Stimulated activated CD4-positive, alpha-beta T cell treated with anti-CD3 and anti-CD28 coated beads, Interleukin-1b, Interleukin-23, amount 100 ng/mL, for 1 hour (primary cell): ENCODE measurements at places on chromosomes 7 and 10.

GRCh38 chr7:134414109-134414508, 44.8 kb downstream of the AKR1B1 start:
- no peak for DNase-seq

DNA sequence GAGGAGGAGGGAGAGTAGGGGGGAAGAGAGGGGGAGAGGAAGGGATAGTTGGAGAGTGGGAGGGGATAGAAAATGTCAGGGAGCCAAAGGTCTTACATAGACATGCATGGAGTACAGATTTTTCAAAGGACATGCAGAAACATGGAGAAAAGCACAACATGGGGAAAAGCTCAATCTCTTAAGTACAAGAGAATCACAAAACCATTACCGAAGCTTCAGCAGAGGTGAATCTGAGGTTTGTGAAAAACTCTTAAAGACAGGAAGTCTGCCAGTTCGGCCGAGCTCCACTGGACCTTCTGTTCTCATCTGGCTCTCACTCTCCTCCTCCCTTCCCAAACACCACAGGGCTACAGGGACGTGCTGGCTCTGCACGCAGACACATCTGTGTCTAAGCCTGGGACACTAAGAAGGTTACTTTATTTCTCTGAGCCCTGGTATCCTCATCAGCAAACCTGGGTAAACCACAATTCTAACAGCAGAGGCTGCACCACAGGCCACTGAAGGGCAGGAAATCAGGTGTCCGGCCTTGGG, 133.9 kb downstream of the COBL start:
- DNase-seq: no peak

DNA sequence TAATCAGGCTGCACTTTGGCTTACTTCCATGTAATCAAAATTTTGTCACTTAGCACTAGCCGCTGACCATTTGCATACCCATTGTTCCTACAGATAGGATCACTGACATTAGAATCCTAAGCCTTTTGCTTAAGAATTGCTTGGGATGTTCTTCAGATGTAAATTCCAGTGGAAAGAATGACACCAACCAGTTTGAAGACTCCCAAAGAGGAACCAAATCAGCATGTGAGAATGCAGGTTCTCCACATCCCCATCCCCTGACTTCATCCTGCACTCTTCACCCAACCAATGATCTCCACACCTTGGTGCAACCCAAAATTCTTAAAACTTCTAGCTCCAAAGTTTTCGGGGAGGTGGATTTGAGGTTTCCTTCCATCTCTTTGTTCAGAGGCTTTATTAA, 345.6 kb downstream of the GPAM start:
- no peak for DNase-seq

- no peak for DNase-seq
These were observed 15.4 kb upstream of the HTR5A start for GRCh38 chr7:155054761-155055160.

DNA sequence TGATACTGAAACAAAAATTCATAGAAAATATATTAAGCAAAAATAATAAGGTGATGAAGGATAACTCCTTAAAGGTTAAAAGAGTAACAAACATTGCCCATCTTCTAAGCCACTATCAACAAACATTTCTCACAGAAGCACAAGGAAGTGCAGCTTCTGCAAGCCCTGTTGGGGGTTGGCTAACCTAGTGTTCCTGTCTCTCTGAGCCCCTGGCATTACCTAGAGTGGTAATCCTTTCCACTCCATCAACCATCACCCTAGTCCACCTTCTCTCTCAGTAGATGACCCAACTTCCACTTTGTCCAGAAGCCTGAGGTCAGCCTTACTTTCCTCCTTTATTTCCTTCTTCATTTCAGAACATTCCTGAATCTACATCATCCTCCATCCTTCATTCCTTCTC, 59.7 kb downstream of the HIPK2 start:
- no peak for DNase-seq

GRCh38 chr10:102767428-102768160, 23.8 kb downstream of the WBP1L start:
- no peak for DNase-seq

DNA sequence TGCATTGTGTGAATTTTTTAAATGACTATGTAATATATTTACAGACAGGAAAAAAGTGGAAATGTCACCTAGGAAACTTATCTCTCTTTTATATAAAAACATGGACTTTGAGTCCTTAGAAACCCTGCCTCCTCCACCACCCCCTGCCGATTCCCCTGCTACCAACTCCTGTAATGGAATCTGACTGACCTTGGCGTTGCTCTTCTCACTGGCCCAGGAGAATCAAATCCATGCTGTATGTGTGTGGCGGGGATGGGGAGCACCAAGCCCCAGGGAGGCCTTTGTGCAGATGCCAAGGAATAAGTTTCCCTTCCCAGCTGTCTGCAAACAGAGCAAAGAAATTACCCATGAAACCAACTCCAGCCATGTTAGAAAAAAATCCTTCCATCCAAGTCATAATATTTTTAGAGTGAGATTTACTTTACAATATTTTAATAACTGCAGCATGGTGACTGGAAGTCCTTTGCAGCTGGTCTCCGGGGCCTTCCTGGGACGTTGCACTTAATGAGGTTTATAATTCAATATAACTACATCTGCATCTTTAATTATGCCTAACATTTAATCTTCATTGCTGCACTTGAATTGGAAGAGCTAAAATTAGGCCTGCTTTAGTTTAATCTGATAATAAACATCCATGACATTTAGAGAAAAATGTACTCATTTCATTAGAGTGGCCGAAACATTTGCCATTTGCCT, 111.4 kb upstream of the CACUL1 start:
- no peak for DNase-seq

- no peak for DNase-seq
These were observed 94.5 kb downstream of the HIPK2 start for GRCh38 chr7:139683137-139683921.

GRCh38 chr10:3173171-3173878, 743 bp upstream of the PITRM1 start:
- DNase-seq: peak; percentile 47

GRCh38 chr7:102457352-102457924, 7.2 kb downstream of the ALKBH4 start:
- no peak for DNase-seq

GRCh38 chr7:116331020-116331419, 120.7 kb downstream of the TES start:
- no peak for DNase-seq

DNA sequence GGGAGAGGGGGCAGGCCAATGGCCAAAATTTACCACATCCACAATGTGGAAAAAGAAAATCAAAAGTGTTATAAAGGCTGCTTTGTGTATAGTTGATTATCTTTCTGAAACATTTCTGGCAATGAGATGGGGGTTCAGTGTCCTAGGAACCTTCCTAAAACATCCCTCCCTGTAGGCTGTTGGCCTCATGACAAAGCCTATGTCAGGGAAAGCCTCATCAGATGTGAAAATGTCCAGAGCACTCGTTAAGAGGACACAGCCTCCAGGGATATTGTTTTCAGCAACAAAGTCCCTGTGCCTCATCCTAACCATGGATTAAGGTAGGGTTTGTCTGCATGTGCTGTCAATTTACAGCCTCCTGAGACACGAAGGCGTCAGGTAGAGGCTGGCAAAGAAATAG, 17.0 kb downstream of the SUN3 start:
- DNase-seq: no peak

DNA sequence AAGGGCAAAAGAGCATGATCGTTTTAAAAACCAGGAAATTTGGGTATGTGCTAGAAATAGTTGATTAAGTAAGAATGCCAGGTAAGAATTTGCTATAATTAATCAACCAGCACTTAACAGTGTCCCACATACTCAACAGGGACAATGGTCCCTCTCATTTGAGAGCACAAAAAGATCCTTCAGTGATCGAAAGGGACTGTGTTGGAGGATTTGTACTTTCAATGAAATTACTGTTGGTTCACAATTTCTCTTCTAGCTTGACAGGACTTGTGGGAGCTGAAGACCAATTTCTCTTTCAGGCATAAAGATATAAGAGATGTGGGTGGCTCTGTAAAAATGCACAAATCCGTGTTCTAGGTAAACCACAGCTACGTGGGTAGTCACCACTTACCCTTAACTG, 12.5 kb upstream of the PLEKHS1 start:
- no peak for DNase-seq

DNA sequence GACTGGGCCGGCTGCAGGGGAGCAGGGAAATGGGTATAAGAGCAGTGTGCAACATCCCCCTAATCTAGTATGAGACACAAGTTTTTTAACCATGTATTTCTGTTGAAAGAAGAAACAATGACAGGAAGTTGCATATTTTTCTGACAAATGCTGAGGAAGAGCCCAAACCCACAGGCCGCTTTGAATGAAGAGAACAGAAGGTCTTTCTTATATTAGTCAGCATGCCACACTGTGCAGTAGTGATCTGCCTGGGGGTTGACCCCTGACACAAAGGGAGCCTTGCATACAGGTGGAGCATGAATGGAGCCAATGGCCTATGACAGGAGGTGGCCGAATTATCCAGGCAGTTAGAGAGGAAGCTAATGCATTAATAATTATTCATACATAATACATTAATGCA, 518.3 kb downstream of the PLXDC2 start:
- no peak for DNase-seq

DNA sequence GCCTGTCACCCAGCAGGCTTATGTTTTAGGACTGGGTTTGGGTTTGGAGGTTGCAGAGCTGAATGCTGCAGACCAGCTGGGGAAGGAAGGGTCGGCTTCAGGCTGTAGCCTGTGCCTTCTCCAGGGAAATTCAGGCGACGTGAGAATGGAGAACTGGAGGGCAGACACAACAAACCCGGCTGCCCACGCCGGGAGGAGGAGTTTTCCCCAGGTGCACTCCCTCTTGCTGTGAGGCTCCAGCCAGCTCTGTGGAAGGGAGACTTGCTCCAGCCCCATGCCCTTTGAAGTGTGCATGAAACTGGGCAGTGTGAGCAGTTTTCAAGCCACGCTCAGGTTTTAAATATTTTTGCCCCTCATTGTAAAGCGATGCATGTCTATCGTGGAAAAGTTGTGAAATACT, 279.1 kb downstream of the CCSER2 start:
- DNase-seq: no peak

- no peak for DNase-seq
These were observed 128.4 kb upstream of the BTBD16 start for GRCh38 chr10:122142641-122143237.

GRCh38 chr10:29472301-29473086, 162.3 kb downstream of the SVIL start:
- no peak for DNase-seq
